NCI-H187 (cell line): ENCODE measurements at places on chromosomes 2 and 18.
A peak's percentile ranks its signal among the peaks of the same experiment; 100 is the strongest.

GRCh38 chr2:132896073-132896472 lies 226.1 kb upstream of the LYPD1 start:
- DNase-seq = no peak

DNA sequence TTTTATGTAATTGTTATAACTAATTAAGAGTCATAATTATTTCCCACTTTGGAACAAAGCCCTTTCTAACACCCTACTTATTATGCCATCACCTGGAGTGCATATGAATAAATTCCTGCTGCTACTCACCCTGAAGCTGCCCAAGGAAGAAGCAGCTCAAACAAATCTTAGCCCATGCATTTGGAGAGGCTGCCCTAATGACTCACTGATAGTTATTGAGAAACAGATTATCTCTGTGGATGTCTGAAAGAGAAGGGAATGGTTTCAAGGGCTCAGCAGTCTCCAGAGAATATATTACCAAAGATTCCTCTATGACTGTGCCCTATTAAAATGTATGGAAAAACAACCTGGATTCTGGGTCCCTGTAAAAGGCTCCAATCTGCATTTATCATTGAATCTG lies 81.0 kb downstream of the GPR39 start:
- DNase-seq = no peak

- no peak for DNase-seq
These were observed 599.4 kb downstream of the RNF144A start for GRCh38 chr2:7516484-7517063.

DNA sequence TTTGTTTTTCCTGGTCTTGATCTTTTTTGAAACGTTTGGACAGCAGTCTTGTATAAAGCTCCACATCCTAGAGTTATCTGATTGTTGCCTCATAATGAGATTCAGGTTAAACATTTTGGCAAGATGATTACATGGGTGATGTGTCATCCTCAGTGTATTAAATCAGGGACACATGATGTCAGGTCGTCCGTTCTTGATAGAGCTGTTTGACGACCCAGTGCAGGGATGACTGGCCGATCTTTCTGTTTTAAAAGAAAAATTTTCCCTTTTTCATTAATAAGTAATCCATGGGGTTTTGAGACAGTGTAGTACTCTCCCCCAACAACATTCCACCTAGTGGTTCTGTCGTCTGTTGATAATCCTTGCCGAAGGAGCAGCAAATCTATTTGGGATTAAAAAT lies 44.5 kb upstream of the SERPINB2 start:
- DNase-seq = no peak

DNA sequence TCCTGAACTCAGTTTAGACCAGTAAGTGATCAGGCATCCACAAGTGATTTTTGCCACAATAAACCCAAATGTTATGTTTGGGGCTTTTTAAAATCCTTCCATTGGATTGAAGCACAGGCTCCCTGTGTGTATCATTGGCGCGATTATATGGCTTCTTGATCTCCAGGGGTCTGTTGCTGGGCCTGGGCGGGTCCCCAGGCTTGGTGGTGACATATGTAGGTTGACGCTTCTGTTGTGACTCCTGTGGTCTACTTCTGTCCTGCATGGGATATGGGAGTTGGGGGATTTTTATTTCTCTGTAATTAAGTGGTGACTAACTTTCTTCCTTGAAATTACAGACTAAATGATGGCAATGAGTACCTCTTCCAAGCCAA lies 56.2 kb upstream of the EML6 start:
- no peak for DNase-seq

- no peak for DNase-seq
These were observed 57.7 kb downstream of the PRKCE start for GRCh38 chr2:45709137-45709536.

DNA sequence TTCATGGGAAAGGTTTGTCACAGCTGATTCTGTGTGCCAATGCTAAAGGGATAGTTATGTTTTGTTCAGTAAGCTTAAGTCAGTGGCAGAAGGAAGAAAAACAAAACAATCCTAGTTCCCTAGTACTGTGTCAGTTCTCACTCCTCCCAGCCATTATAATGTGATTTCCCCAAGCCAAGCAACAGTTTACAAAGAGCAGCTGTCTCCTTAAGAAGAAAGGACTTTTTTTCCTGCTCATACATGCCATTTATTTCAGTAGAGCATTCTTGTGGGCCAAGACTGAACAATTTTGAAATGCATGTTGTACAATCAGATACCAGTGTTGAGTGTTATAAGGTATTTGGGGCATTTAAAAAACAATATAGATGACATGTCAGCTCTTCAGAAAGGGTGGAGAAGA lies 52.1 kb downstream of the NEMP2 start:
- DNase-seq = no peak

DNA sequence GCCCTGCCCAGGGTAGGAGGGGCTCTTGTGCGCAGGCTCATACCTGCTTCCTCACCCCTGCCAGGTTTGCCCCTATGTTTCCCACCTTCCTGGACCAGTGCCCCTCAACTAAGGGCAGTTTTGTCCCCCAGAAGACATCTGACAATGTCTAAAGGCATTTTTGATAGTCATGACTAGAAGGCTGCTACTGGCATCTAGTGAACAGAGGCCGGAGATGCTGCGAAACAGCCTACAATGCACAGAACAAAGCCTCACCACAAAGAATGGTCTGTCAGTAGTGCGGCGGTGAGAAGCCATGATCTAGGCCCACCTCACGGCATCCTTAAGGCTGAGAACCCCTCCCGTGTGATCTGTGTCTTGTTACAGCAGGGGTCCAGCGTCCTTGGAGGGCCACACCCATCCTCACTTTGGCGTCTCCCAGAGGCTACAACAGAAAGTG lies 96.0 kb downstream of the TMEM17 start:
- DNase-seq = no peak

- DNase-seq = no peak
These were observed 84.3 kb upstream of the CRIM1 start for GRCh38 chr2:36271266-36271665.

- no peak for DNase-seq
These were observed 3.1 kb downstream of the MGAT5 start for GRCh38 chr2:134256956-134257355.

DNA sequence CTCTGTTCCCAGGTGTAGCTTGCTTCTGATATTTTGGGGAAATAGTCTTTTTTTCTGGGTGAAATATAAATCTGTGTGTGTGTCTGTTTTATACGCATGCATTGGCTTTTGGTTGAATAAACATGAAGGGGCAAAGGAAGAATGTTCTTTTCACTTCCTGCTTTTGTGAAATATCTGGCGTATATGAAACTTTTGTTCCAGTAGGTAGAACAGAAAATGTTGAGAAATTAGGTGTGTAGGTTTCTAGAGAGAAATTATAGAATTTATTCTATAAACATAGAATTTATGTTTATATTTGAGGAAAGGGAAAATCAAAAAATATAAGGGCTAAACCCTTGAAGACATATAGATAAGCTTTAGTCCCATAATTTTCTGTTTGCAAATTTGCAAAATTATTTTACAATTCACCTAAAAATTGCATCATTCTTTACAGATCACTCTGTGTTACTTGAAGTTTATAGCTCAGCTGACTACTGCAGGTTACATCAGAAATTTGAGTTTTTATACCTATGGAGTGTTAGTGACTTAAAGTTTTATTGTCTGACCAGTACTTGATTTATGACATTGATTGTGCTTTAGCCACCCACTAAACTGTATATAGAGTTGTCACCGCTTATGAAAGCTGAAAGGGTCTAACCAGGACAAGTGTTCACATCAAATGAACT lies 116.1 kb downstream of the FAM117B start:
- no peak for DNase-seq

DNA sequence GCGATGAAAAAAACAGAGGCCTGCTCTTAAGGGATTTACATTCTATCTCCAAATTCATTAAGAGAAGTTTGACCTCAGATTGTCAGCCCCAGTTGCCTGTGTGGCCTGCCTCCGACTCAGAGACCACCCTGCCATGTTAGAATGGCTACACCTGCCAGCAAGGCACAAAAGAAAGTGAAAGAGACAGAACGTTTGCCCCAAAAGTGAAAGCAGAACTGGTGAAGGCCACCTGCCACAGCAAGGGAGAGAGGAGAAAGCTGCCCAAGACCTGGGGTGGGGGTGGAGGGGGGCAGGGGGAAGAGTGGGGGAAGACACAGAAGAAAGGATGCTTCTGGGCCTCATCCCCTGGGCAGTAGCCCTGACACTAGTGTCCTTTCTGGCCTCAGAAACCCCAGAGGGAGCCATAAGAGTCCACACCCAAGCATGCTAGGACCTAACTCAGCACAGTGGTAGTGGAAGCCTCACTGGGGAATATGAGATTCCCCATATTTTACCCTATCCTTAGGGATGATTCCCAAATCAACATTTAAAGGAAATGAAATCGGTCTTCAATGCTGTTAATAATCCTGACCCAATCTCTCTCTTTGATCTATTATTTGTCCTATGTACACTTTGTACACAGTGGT lies 389.7 kb downstream of the TXNL1 start:
- no peak for DNase-seq

- no peak for DNase-seq
These were observed 18.5 kb upstream of the PSME4 start for GRCh38 chr2:53989210-53989862.

DNA sequence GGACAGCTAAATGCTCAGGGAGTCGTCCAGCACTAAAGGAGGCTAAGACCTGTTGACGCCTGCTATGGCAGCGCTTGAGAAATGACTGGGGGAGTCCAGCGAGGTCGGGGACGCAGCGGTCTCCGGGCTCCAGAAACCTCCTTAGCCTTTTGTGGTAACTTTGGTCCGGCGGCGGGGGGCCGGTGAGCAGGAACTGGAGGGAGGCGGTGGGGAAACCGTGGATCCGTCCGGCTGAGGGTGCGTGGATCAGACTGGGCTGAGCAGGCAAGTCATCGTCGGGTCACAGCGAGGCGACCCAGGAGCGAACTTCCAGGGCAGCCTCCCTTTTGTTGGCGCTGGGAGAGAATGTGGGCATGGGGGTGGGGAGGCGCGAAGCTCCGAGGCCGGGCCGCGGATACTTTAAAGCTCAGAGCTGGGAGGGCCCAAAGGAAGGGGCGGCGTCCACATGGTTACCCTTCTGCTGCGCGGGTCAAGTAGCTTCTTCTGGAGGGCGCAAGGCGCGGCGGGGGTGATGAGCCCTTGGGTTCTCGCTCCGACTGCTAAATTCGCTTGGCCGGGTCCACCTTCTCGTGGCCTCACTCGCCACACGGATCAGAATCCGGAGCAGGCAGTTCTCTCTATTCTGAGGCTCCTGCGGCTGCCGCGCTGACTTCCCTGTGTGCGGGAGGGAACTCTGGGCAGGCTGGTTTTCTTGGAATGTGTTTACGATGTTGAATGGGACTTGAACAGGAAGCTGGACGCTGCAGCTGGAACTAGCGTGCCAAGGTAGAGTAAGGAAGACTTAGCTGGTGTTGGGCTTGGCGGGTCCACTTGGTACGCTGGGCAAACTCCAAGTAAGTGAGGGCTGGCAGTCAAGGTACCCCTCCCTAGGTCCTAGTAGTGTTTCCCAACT lies 920 bp downstream of the GULP1 start:
- DNase-seq = no peak

GRCh38 chr2:112731479-112731878 lies 10.7 kb downstream of the NT5DC4 start:
- no peak for DNase-seq

GRCh38 chr2:130354139-130354428 lies 1.8 kb upstream of the PTPN18 start:
- no peak for DNase-seq

DNA sequence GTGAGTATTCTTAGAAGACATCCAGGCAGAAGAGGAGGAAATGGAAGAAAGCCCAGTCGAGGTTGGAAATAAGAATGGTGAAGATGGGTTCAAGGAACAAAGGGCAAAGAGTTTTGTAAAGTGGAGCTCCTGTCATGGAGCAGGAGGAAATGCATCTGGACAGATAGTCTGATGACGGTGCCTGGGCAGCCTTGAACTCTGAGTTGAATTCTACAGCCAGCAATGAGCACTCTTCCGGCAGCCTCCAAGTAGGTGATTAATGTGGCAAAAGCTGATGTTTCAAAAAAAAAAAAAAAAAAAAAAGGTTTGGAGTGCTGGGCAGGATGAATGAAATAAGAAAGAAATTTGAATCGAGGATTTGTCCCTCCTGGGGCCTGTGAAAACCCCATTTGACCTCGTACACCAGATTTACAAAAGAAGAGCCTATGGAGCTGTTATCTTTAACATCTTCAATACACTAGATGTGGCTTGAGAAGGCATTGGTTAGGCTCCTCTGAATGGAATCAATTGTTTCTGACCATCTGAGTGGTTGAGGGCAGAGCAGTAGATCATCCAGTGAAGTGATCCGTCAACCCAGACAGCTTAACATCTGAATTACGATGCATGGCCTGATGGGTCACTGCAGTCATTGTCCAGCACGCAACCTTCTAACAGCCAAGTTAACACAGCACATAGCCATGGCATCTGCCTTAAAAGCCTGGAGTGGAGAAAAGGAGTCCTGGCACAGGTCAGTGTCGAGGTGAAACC lies 449.7 kb downstream of the TXNL1 start:
- DNase-seq = no peak

GRCh38 chr2:101361522-101361921 lies 25.8 kb downstream of the CREG2 start:
- no peak for DNase-seq

DNA sequence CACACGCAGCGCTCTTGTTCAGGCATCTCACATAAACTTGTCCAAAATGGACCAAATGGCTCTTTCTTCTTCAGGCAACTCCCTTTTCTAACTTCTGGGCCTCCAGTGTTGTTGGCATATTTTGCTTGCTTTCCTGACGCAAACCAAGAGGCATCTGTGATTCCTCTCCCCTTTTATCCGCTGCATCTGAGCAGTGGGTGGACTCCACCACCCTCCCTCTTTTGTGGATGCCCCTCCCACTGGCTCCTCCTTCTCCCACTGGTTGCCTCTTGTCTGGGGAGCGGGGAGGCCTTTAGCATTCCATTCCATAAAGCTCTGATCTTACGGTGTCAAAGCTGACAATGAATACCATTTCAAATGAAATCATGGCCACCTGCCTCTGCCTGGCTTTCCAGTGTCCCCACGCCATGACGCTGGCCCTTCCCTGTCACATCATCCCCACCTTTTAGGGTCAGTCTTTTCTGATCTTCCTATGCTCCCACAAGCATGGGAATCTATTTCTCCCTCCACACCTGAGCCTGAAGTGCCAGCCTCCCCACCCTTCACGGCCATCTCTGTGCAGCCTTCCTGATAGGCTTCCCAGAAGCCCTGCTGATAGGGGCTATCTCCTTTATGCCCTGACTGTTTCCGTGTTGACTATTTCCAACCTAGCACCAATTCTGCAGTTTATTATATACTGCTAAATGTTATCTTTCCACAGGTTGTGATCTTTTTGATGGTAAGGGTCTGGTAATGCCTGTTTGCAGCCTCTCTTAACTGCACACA lies 51.5 kb downstream of the RPL37A start:
- no peak for DNase-seq

DNA sequence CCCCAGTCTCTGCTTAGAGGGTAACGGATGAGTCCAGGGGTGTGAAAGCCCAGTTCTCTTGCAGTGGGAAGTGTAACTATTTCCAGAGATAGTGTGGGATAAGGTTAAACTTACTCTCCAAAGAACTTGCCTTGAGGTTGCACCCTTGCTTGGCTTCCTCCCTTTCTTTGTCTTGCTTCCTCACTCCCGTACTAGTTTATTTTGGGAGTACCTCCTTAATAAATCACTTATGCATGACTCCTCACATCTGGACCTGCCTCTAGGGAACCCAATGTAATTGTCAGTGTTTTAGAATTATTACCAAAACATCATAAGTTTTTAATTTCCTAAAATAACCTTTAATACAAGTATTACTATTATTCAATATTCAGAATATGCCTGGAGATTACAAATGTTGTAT lies 35.2 kb downstream of the CPO start:
- DNase-seq = no peak

- DNase-seq = no peak
These were observed 258.1 kb downstream of the NAPG start for GRCh38 chr18:10783941-10784340.

GRCh38 chr2:181306785-181307184 lies 150.4 kb upstream of the ITGA4 start:
- no peak for DNase-seq

GRCh38 chr2:26561918-26562810 lies 79.0 kb downstream of the CIB4 start:
- peak; percentile 36 for DNase-seq
